ENCODE measurements at places on chromosomes 12 and 14.

DNA sequence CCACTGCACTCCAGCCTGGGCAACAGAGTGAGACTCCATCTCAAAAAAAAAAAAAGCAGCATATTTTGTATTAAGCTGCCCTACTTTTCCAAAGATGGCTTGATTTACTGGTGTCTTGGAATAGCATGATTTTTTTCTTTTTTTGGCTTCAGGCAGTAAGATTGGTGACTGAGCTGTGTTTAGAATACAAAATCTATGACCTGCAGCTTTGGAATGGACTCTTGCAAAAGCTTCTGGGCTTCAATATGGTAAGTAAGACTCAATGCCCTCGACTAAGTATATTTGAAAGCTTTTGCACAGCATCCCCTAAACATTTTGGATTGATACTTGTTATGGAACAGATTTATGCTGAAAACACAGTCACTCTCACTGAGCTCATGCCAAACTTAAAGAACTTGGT is 87.8 kb downstream of the KNTC1 start:
- no peak for DNase-seq

GRCh38 chr12:45989721-45990467 is 480 bp downstream of the SCAF11 start:
- DNase-seq, result peak; percentile 23

DNA sequence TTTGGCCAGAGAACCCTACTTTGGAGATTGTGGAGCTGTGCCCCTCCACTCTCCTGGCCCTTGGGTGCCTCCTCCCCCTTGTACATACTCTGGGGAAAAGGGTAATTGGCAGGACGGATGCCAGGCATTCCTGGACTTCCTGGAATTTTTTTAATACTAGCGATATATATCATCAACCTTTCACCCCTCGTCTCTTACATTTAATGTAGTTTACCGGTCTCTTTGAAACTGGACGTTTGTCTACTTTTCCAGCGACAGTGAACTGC is 767 bp upstream of the CRY1 start:
- DNase-seq, result no peak

DNA sequence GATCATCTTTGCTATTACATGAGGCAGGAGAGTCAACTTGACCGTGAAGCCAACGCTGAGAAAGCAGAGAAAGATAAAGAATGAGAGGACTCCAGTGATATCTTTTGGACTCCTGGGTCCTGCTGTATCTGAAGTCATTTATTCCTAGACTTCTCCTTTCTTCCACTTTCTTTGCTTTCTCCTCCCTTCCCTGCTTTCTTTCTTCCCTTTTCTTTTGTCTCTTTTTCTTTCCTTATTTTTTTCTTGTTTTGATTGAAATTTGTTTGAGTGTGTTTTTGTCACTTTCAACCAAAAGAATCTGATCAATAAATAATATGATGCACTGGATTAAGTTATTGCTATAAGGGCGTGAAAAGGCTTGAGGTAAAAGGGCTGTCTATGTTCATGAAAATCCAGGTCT is 13.4 kb upstream of the GALNT6 start:
- no peak for DNase-seq

- DNase-seq, result no peak
Observed at GRCh38 chr12:65278576-65279368, at the start of gene MSRB3. MSRB3 (plus strand) TSS chr12:65278683; CDS start chr12:65308580, 29,897 bp downstream.

DNA sequence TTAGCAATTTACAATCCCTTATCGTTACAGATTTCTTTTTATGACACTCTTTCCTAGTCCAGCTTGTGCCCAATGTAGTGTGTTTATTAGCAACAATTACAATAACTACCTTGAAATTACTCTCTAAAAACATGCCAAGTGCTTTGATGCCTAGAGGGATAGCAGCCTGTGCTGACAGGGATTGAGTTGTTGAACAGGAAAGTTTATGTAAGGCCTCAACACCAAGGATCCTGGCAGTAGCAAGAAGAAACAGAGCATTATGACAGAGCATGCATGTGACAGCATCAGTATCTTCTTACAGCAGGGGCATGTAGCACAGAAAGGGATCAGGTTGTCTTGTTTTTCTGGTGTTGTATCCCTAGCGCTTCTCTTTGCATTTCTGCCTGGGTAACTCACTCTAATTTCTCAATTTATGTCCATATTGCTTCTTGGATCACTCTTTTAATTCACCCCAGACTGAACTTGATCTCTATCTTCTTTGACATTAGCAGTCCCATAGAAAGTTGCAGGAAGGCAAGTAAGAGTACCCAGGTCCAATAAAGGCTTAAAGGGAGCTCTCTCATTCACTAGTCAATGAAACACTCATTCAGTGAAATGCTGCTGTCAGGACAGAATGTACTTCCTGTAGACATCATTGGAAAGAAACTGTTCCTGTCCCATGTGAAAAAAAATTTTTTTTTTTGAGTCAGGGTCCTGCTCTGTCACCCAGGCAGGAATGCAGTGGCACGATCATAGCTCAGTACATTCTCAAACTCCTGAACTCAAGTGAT is 220.0 kb upstream of the GRIP1 start:
- no peak for DNase-seq

- no peak for DNase-seq
Observed at GRCh38 chr12:94099191-94099590, 49.2 kb upstream of the PLXNC1 start.

DNA sequence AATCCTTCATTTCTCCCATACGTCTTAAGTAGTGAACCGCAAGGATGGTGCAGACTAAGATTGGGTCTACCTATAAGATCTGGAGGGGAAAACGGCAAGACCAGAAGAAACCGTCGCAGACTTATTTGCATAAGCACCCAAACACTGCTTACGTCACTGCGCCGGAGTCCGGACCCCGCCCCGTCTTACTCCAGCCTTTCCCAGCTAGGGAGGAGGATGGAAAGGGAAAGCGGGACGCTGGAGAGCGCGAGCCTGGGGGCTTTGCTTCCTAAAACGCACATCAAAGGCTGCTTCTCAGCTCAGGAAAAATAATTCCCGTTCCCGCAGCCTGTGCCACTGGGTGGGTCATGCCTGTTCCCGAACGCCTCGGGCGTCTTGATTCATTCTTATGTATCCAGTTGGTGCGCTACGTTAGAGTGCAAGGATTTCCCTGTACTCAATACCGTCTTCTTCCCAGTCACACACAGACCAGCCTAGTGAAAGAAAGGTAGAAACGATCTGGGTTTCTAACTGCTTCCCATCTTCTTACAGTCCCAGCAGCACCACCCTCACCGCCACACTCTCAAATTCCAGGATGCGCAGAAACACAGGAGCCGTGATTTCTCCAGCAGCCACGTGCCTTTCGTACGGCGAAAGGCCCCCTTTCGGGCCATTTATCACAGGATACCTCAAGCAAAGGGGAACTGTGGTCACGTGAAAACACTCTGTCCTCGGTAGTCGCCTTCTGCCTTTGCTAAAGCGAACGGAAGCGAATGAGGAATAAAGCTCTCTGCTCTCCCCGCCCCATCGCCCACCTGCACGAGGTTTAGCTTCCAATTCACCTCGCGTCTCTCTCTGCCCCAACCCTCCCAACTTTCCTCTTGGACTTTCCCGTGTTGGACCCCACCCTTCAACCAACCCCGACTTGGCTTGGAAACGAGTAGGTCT is 1.1 kb downstream of the SLC6A15 start:
- DNase-seq, result no peak

Measured in stimulated activated CD4-positive, alpha-beta T cell treated with anti-CD3 and anti-CD28 coated beads, Interleukin-15, amount 100 ng/mL, for 1 hour (primary cell).